ENCODE measurements at places on chromosomes 2 and 18. TPM values are rescaled to one million over a fixed set of nuclear protein-coding genes. Genes with fewer than 3 reads are reported as not detected.

- H3K4me1 ChIP-seq, result peaks cover 23% of the 10 kb centered on the region
- no peak overlapping the region for H3K4me3 ChIP-seq
- peak; percentile 53 for DNase-seq
- peaks cover 4% of the 10 kb centered on the region for H3K36me3 ChIP-seq
- peaks cover 83% of the 10 kb centered on the region for H3K27me3 ChIP-seq
- H3K27ac ChIP-seq, result no peak overlapping the region
Observed at GRCh38 chr2:19352946-19353720, 5.3 kb downstream of the OSR1 start.

GRCh38 chr18:74132201-74132600 is 15.4 kb downstream of the FBXO15 start:
- no peak overlapping the region for H3K4me3 ChIP-seq
- H3K27me3 ChIP-seq, result no peaks in the 10 kb centered on the region
- H3K27ac ChIP-seq, result no peak overlapping the region
- no peaks in the 10 kb centered on the region for H3K36me3 ChIP-seq

Gene TUBB8B
- not detected for total RNA-seq

Gene CD226
- total RNA-seq, result 121 TPM

Gene GTF2A1L
- total RNA-seq, result not detected
